Fibroblast of skin of back (primary cell): ENCODE measurements at places on chromosomes 3 and 15.

DNA sequence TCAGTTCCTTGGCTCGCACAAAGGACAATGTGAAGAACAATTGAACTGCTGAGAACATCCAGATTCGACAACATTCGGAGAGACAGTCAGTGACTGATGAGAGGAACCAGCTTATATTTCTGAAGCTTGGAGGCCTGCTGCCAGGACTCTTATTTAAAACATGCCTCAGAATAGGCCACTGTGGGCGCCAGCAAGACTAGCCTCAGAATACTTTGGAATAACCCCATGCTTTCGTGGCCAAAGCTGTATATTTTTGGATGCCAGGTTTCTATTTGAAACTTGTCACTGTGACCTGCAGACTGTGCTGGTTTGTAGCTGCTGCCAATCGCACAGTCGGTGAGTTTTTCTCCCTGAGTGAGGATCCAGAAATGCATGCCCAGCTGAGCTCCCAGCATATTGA is 129.9 kb upstream of the UBE3A start:
- DNase-seq: no peak

DNA sequence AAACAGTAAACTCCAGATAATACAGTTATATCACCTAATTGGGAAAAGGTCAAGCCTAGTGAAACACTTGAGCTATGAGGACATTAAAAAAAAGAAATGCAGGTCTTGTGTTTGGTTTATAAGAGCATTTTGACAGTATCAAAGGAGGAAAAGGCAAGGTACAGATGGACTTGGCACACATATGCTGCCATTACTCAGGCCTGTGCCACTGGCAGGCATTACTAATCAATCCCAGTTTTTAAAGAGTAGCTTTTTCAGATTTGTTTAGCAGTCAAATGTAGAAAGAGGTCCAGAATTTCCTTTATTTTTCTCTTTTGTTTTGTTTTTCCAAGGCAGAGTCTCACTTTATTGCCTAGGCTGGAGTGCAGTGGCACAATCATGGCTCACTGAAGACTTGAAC is 38.9 kb downstream of the MDFIC2 start:
- no peak for DNase-seq

DNA sequence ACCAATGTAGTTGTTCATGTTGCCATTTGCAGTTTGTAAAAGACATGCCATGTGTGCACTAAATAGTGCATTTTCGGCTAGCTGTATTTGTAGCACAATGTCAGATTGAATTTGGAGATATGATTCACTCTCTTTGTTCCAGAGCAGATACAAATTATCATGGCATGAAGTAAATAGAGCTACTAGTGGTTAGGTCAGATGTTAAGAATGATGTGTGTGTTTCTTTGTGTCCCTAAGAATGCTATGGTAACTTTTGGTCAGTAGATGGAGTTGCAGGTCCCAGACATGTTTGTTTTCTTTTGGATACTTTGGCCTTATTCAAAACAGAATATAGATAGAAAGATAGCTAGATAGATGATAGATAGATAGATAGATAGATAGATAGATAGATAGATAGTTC is 595.8 kb downstream of the NLGN1 start:
- peak; percentile 75 for DNase-seq

GRCh38 chr3:2262204-2262603 is 163.5 kb downstream of the CNTN4 start:
- DNase-seq: no peak

DNA sequence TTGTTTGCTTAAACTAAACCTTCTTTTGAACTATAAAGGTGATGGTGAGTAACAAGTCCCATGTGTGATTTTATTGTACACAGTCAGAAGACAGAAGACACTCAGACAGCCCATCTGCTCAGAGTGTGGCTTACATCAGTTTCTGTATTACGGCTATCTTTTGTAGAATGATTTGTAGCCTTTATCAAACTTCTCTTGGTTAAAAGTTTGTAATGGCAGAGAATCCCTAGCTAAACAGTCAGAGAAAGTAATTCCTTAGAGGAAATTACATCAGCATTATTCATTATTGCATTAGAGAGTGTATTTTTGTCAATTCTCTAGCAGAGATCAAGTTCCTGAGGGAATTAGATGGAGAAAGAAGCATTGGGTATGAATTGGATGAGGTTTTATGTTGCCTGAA is 500.8 kb downstream of the CNTN4 start:
- no peak for DNase-seq

DNA sequence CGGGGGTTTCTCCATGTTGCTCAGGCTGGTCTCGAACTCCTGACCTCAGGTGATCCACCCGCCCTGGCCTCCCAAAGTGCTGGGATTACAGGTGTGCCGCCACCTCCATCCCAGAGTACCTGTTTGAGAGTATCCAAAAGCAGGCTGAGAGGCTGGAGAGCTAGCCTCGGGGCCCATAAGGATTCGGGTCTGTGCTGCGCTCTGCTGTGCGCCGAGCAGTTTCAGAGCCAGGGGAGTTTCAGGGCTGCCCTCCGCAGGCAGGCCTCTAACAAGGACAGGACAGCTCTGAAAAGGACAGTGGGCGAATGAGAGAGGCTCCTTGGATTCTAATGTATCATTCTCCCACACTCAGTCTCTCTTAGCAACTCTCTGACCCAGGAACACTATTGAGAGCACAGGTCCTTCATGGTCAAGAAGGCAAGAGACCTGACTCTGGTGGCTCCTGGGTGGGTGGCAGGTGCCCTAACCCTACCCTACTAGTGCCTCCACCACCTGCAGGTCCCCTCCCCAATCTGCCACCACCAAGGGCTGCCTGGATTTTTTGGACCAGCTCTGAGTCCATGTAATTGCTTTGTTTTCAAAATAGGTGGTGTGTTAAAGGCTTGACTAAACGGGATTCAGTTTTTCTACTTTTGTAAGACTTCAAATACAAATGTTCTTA is 27.8 kb downstream of the MAGEF1 start:
- DNase-seq: no peak

GRCh38 chr15:69789648-69790393 is 307.9 kb downstream of the TLE3 start:
- no peak for DNase-seq

GRCh38 chr3:94996743-94997142 is 933.9 kb downstream of the NSUN3 start:
- no peak for DNase-seq

DNA sequence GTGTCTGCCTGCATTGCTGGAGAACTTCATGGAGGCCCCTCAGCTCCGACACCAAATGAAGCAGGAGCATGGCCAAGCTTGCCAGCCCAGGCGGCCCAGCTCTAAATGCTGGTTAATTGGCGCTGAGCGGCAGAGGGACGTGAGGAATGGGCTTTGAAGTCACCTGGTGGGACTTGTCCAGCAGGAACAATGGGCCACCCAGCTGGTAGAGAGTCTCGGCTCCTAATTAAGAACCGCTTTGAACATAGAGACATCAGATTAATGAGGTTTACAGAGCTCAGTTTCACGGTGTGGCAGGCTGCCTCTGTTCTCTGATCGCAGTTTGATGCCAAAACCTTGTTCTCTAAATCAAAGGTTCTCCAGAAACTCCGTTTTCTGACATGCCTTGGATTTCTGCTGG is 77.5 kb upstream of the LINGO1 start:
- no peak for DNase-seq

DNA sequence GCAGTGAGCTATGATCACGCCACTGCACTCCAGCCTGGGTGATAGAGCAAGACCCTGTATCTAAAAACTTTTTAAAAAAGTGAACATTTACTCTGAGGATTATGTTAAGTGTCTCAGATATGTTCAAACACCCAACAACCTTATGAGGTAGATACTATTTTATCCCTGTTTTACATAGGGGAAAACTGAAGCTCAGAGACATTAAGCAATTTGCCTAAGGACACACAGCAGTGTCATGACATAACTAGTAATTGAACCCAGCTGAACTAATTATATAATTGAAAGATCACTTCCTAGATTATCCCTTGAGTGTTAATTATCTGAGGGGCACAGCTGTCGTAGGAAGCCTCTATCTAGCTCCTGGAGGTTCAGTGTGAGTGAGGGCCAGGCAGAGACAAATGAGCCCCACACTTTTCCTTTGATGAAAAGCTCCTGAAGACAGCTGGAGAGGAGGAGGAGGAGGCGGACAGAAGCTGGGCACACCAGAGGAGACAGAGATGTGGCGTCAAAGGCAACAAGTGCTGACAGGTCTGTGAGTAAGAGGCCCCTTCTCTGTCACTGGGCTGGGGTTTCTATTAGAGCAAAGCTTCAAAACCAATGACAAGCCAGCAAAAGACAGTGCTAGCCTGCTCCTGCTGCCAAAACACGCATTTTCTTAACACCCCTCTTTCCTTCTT is 20.5 kb downstream of the TRH start:
- no peak for DNase-seq

DNA sequence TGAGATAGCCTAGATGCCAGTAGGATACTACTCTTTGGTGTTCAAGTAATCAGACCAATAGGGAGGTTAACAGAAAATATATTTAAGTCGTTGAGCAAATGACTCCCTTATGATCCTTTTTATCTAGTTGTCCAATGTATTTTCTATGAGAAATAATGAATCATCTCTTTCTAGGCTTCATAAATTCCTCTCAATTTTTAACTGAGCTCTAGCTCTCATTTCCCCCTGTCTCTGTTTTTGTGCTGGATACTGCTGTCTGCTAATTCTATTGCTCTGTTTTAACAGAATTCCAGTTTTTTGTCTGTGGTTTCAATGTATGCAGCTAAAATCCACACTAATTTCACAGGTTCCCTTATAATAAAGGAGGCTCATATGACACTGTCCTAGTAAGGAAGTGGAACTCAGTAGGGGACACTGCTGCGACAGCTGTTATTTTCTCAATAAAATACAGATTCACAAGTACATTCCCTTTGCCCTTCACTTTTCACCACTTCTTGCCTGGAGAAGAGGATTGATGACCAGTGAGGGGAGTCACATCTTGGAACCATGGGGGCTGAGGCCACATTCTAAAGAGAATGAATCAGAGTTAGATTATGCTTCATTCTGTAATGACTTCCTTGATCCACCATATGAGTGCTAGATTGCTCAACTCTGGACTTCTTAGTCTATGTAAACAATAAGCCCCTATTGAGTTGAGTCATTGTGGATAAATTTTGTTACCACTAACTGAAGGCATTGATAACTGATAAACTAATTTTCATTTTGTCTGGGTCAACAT is 558.7 kb upstream of the KCNMB2 start:
- DNase-seq: peak; percentile 98
